ENCODE measurements at places on chromosomes 11 and 22.

DNA sequence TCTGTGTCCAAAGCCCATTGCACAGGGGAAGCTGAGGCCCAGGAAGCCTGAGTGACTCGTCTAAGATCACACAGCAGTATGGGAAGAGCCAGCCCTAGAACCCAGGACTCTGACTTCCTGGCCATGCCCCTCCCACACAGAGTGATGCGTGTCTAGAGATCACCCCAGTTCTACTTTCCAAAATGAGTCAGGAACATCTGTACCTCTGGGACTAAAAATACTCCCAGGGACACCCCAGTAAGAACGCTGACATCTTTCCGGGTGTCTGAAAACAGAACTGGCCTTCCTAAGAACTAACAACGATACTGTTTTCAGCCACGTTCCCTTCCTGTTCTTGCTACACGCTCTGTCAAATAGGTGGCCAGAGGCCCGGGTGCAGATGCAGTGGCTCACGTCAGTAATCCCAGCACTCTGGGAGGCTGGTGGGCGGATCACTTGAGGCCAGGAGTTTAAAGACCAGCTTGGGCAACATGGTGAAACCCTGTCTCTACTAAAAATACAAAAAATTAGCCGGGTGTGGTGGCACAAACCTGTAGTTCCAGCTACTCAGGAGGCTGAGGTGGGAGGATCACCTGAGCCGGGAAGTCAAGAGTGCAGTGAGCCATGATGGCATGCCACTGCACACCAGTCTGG lies 21.7 kb upstream of the PDGFB start:
- peak; percentile 96 for DNase-seq

- no peak for DNase-seq
Measured at GRCh38 chr11:9974375-9974774, 310.5 kb downstream of the SWAP70 start.

DNA sequence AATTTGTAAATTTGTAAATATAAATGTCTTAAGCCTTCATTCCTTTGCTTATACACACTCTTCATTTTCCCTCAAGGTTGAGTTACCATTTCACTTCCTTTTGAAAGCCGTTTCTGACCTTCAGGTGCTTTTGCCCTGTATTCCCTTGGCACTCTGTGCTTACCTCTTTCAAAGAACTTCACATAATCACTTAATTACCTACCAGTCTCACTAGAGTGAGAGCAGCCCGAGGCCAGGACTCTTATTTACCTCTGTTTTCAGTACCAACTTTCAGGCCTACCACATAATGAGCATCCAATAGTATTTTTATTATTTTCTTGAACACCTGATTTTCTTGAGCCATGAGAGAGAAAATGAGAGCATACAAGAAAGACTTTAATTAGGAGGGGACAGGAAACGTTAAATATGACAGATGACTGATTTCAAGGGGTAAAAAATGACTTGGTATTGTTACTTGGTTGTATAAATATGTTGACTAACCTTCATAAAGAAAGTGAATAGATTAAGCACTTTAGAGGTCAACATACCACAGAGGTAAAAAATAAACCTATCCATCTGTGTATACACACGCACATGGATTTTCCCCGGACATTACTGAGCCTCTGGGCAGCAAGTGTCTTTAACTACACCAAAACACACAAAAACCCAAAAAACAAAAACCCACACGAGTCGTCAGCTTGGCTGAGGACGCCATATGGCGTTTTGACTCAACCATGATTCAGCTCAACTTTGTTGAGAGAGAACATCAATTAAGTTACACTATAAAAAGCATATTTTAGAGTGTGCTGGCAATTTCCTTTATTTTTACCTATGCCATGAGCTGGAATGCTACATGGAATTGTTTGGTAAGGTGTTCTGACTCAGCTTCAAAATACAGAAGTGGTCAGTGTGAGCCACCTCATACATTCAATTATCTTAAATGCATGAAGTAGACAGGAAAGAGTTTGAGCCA lies 7.6 kb downstream of the ATXN10 start:
- peak; percentile 86 for DNase-seq

DNA sequence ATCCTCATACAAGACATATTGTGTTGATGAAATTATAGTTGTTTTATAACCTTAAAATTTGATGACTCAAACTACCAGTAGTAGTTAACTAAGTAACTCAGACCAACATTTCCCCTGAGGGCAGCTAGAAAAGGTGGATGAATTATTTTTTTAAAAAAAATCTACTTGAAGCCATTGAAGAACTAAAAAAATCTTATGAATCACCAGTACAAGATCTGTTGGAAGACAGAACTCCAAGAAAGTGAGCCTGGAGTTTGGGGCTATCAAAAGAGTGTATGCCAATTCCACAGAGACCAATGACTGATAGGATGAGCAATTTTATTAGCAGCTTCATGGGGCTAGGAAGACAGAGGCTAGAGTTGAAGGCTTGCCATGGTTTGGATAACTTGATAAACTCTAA lies 72.4 kb downstream of the CYP2R1 start:
- no peak for DNase-seq

DNA sequence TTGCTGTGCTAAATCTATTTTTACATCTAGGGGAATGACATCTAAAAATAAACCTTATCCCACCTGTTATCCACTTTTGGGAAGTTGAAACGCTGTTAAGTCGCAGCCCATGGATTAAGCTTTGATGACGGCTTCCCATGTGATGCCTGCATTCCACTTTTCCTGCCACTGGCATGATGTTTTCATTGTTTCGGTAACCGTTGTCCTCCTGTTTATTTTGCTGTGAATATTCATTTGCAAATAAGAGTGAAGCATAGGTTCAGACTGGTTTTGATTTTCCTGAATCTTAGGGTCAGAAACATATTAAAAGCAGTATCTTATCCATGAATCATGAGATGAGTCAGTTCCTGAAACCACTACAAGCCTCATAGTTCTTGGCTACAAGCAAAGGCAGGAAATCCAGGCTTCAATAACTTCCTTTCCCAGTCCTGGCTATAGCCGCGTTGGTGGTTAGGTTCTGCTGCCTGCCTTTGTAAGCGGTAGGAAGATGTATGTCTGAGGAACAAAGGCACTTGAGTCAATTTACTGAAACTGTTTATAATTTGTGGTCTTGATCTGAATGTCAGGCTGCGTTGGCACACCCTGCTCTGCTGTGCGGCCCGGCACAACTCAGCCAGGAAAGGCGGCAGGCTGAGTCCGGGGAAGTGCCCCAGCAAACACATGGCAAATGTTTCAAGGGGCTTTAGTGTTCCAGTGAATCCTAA lies 19.4 kb downstream of the TEAD1 start:
- DNase-seq: peak; percentile 48

GRCh38 chr11:16881074-16881709 lies 133.0 kb downstream of the PLEKHA7 start:
- peak; percentile 56 for DNase-seq

All from GM12865 (cell line).